ENCODE measurements at places on chromosomes 11 and 22.

GRCh38 chr11:56013805-56014204 is 13.6 kb upstream of the OR5AS1 start:
- DNase-seq: no peak

DNA sequence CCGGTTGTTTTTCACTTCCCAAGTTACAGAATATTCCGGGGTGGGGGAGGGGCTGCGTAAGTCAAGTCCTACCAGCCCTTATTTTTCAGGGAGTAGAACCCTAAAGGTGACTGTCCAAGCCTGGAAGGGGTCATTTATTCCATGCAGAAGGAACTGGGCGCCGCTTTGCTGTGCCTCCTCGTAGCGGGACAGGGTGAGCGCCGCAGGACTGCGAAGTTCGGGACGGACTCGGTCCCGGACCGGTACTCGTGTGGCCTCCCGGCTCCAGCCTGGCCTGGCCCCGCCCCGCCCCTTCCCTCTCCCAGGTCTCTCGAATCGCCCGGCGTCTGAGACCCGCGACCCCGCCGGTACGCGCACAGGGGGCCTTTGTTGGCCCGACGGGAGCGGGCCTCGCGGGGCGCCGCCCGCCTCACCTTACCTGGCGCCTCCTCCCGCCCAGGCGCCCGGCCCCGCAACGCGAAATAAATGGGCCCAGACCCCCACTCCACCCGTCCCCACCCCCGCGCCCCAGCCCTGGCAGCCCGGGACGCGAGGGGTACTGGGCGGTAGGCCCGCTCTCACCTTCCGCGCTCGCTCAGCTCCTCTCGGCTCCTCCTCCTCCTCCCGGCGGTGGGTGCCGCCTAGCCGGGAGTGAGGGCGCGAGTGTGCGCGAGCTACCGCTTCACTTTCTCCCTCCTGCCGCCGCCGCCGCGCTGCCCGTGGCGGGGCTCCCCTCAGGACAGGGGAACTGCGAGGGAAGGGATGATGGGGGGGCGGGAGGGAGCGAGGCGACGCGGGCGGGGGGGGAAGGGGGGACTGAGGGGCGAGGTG is 698 bp downstream of the PAK1 start:
- DNase-seq: peak; percentile 37

DNA sequence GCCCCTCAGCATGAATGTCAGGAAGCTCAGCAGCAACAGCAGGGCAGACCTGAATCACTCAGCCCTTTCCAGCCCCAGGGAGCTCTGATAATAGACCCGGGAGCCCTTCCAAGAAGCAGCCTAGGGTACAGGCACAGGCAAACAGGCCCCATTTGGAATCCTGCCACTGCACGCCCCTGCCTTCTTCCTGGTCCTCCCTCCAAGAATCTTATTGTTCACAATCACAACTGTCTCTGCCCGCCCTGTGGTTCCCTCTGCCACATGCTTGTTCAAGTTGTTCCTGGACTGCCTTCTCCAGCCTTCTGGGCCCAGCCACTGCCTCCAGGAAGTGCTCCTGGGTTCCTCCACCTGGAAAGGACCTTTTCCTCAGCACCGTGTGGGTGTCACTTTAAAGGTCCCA is 54.6 kb downstream of the LRRC32 start:
- DNase-seq: no peak

DNA sequence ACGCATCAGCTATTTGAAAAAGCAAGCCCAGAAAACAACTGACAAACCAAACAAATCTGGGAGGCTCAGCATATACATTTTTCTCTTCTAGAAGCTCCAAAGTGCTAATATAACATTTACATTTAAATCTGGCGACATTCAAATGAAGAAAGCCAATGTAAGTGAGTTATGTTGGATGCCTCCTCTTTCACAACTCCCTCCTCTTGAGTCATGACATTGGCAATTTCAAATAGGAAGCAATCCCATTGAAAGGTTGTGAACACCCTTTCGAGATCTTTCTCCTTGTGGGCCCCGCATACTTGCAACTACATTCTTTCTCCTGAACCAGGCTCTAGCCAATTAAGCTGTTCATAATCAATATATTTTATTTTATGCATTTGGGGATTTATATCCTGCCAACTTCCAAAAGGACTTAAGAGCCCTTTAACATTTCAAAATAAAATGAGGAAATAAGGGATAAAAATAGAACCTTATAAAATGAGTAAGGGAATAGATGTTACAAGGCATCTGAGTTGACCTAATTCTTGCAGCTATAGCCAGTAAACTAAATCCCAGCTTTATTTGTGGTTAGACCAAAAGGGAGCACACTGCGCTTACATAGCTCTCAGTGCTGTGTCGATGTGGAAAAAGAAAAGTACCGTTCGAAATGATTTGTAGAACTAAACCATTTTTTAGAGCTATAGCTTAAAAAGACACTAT is 129.5 kb upstream of the SESN3 start:
- DNase-seq: no peak

- DNase-seq: no peak
Observed at GRCh38 chr22:23057331-23057730, 13.0 kb upstream of the GNAZ start.

GRCh38 chr11:8719211-8719649 is 36.6 kb downstream of the RPL27A start:
- DNase-seq: no peak

- DNase-seq: peak; percentile 47
Observed at GRCh38 chr11:66891851-66892660, 35.2 kb downstream of the LRFN4 start.

- no peak for DNase-seq
Observed at GRCh38 chr11:44781655-44782054, 54.9 kb downstream of the TSPAN18 start.

DNA sequence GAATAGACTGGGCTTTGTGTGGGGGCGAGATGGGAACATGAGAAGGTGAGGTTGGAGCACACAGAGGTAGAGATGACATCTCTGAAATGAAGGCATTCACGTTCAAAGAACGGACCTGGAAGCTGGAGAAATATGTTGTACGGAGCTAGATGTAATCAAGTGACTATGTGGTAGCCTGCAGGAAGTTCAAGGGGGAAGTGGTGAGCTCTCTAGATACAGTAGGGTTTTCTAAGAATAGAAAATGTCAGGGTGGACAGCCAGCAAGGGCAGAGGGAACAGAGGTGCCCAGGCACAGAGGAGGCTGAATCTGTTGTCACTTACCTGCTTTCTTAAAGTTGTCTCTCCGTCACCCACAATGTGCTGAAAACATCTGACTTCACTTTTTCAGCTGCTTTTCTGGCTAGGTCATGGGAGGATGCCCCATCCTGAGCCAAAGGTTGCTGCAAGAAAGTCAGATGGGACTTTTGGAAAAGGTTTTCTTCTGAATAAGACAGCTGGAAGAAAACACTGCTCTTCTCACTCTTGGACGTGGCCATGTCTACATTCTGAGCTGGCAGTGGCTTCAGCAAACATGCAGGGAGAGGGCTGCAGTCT is 171.5 kb upstream of the B3GAT1 start:
- no peak for DNase-seq

DNA sequence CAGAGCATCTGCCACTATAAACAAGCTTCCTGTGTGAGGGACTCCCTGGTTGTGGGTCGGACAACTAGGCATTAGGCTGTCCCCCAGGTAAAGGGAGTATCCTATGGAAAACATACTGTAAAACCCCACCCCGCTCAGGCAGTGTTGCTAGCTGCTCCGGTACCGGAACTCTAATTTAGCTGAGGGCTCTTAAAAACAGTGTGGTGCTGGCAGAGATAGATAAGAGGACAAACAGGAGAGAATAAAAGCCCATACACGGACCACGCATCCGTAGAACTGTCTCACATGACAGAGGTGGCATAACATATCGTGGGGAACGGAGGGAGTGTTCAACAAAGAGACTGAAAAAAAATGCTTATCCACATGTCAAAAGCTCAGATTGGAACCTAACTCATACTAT is 3.4 kb upstream of the MOGAT2 start:
- no peak for DNase-seq

GRCh38 chr22:35229865-35230264 is 27.4 kb upstream of the HMGXB4 start:
- no peak for DNase-seq

DNA sequence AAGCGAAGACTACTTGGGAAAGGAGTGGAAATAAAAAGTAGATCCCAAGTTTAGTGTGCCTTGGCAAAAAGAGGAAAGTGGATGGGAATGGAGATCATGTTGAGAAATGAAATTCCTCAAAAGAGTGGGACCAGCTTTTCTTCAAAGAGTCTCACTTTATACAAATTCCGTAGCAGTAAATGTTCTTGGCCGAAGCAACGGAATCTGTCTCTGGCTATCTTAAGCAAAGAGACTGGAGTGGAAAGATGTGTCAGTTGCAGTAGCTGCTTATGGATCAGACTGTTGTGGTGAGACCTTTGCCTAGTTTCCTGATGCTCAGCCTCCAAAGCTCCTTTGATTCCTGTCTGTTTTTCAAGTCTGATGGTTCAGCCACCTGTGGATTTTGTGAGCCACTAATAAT is 73.6 kb downstream of the CSTPP1 start:
- DNase-seq: no peak

DNA sequence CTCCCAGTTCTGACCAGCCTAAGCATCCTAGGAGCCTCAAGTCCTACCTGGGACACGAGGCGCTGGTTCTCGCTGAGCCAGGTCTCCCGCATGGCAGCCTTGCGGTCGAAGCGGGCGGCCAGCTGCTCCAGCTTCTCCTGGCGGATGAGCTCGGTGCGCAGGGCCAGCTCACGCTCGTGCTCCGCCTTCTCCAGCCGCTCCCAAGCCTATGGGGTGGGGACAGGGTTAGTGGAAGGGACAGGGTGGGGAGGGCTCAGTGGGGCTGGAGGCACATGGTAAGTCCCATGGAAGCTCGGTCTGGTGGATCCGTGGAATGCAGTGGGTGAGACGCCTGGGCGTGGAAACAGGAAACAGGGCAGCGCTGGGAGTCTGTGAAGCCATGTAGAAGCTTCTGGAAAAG is 20.9 kb downstream of the SPTBN2 start:
- DNase-seq: no peak

GRCh38 chr11:914747-915501 is 4.3 kb upstream of the CHID1 start:
- no peak for DNase-seq

DNA sequence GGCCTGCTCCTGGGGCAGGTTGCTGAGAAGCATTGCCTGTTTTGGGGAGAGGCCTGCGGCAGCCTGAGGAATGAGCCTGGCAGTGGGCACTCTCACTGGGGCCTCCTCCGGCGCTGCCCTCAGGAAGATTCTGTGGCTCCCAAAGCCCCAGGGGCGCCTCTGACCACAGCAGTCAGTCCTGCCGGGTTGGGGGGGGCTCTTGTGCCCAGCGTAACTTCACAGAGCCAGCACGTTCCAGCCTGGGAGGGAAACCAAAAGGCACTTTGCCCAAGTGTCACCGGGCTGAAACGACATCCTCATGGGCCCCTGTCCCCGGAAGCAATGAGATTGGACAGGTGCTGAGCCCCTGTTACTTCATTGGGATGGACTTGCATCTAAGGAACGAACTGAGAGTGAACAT is 4.3 kb upstream of the LRP5 start:
- DNase-seq: no peak

DNA sequence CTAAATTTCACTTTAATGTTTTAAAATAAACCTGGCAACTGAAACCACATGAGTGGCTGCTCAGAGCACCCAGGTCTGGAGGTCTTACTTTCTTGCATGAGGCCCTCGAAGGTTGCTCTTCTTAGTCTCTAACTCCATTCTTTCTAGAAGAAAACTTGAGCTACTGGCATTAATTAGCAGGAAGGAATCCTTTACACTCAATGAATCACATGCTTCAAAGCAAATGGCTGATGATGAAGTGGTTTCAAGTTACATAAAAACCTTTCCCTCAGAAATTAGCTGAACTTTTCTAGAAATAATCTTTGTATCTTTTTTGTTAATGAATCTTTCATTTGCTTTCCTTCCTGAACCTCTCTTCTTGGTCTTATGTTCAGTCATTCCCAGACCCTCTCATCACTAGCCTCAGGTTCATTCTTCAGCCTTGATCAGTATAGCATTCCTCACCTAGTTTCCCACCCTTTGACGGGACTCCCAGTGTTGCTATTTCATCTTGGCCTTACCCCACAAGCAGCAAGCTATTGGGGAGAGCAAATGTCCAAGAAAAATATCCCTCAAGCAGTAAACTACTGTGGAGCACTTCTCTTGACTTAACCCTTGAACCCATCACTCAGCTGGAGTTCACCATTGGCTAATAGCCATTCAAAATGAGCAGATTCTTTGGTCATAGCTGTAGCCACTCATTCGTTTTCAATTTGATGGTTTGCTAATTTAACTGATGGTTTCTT is 75.1 kb downstream of the INSC start:
- no peak for DNase-seq

DNA sequence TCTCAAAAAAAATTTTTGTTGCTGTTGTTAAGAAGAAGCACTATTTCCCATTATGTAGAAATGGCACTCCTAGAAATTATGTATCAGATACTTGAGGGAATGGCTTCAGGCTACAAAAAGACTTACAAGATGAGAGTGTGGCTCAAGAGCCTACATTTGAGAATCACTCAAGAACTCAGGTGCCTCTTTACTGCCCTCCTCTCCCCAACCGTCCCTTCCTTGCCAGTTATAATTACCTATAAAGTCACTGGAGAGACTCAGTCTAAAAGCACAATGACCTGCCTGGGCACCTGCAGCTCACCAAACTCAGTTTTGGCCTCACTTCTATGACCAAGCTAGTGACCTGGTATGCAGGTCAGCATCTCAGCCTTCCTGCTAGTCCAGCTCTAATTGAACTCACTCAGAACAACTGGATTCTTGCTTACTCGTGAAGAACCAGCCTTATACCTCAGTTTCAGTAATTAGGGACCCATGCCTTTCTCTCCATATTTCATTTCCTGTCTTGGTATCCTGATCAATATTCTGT is 41.9 kb upstream of the PPP2R1B start:
- no peak for DNase-seq

DNA sequence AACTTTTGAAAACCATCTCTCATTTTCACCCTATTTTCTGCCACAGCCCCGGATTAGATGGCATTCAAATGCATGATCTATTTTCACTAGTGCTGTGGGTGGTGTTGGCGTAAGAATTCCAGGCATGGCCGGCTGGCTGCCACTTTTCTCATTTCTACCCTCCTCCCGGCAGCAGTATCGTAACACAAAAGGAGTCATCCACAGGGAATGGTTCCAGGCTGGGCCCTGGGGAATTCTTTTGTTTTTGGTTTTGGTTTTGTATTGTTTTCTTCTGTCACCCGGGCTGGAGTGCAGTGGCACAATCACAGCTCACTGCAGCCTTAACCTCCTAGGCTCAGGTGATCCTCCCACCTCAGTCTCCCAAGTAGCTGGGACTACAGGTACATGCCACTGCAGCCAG is 13.8 kb downstream of the JAML start:
- no peak for DNase-seq

GRCh38 chr11:8233691-8234424 is 29.8 kb downstream of the LMO1 start:
- no peak for DNase-seq

GRCh38 chr11:4388221-4388620 is 5.3 kb downstream of the TRIM21 start:
- DNase-seq: no peak

DNA sequence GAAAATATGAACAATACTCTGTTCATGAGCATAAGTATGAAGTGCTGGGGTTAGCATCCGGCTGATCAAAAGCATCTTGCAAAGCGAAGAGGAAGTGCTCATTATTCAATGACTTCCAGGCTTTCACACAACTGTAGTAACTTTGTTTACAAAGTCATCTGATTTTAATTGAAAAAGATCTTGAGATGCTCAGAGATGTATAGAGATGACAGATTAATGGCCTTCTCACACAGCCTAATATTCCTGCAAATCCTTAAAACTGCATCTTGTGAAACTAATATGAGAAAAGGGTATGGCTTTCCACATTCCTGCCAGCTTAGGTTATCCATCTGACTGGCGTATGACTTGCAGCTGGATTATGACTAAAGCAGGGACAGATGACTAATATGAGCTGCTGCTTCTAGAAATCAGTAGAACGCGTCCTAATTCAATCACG is 125.4 kb downstream of the CASP12 start:
- no peak for DNase-seq

GRCh38 chr22:45533703-45534102 is 31.0 kb downstream of the FBLN1 start:
- DNase-seq: no peak

Data from stimulated activated CD4-positive, alpha-beta T cell treated with anti-CD3 and anti-CD28 coated beads, Interleukin-2, amount 100 ng/mL, for 48 hours (primary cell).